ENCODE measurements at places on chromosomes 6 and 20.

- no peak for DNase-seq
Observed at GRCh38 chr6:25834950-25835349, 3.1 kb upstream of the SLC17A1 start.

GRCh38 chr6:72620871-72621290 lies 983 bp upstream of the KCNQ5 start:
- no peak for DNase-seq

DNA sequence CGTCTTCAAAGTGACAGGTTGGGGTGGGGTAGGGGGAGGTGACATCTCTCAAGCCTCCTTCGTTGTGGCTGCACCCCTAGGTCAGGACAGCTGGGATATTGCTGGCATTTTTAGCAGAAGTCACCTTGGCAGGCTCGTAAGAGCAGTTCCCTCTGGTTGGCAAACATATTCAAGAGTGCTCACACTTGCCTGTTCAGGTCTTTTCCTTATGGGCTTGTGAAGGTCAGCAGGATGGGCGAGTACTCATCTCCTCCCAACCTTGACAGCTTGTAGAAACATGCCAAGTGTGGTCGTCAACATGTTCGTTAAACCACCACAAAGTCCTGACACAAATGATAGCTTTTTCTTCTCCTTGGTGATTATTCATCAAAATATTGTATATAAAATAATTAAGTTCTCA lies 113.6 kb downstream of the HDGFL1 start:
- no peak for DNase-seq

- DNase-seq = no peak
Observed at GRCh38 chr6:63530182-63530581, 42.1 kb upstream of the LOC128125822 start.

DNA sequence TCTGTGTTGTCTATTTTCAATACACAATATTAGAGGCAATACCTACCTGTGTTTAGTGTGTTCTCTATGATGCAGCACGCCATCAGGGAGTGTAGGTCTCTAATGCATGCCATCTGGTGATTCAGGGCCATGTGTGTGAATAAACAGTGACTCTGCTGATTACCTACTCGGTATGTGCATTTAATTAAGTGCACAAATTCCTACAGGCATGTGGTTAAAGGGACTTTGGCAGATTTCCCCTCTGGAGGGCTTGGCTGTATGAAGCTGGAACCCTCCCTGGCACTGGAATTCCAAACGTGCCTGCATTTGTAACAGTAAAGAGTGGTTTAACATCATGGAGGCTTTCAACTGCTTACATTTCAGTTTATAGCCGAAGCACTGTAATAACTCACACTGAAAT lies 401.5 kb upstream of the SASH1 start:
- no peak for DNase-seq

DNA sequence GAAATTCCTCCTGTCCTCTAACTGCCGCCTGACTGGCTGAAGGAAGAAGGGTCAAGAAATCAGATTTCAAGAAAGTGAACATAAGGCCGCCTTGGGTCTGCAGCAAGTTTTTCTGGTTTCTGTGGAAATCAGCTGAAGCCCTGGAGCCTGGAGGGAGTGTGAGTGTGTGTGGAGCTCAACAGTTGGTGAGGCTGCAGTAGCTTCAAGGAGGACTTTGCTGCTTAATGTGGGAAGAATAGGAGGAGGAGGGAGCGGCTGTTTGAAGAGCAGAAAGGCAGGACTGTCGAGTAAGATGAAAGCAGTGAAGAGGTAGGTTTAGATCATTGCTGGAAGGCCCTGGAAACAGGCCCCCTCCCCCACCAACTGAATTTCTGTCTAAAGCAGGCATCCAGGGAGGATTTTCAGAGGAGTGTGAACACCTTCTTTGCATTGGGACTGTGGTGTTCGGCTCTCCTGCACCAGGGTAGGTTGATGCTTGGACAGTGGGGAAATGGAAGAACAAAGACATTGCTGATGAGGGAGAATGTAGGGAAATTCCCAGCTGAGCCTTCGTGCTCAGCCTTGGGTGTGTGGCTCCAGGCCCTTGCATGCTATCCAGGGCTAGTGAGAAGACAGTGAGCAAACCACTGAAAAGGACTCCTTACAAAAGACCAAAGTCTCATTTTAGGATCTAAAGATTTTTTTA lies 79.5 kb upstream of the VSTM2L start:
- DNase-seq = no peak

DNA sequence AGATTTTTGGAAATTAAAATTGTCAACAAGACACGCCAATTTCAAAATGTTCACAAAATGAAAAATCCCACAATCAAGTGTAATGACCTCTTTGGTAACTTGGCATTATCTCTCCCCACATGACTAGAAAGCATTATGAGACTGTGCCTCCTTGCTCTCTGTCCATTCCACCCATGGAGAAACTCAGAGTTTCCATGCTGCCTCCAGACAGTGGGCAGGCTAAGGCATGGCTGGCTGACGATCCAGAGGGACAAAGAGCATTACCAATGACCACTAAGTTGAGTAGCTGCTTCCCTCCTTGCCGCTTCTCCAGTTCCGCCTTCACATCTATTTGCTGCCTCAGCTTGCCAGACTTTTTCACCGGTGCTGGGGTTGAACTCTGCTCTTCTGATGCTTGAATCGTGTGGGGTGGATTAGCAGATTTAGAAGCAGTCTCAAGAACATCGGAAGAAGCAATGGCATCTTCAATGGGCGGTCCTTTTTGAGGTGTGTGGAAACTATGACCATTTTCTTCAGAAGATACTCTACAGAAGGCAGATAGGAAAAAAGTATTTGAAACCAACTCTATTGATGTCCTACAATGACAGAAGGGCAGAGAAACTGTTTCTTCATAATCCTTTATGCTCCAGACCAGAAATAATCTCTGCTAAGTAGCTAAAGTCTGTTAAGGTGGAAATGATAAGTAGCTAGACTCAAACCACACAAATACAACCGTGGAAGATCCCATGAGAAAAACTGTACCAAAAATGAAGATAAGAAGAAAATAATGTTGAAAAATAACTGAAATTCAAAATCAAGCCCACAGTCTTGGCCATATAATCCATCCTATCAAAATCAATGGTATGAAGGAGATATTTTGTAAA lies 47.5 kb upstream of the ALDH8A1 start:
- DNase-seq = no peak

DNA sequence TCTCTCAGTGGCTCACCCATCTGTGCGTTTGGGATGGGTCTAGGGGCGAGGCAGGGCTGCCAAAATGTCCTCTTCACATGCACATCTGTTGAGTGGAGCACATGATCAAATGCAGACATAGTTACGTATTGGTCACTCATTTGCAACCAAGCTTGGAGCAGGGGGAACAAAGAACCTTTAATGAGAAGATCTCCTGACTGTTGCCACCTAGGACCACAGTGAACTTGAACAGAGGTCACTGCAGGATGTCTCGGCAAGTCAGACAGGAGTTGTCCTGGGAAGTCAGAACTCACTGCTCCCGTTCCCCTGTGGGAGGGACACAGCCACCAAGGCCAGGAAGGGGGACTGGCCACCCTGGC lies 73.4 kb downstream of the SSR1 start:
- DNase-seq = no peak

- no peak for DNase-seq
Observed at GRCh38 chr20:23161244-23161891, 75.2 kb upstream of the CD93 start.

- no peak for DNase-seq
Observed at GRCh38 chr20:62898970-62899632, 27.2 kb downstream of the DIDO1 start.

GRCh38 chr20:13142143-13142542 lies 78.9 kb upstream of the ISM1 start:
- DNase-seq = no peak

DNA sequence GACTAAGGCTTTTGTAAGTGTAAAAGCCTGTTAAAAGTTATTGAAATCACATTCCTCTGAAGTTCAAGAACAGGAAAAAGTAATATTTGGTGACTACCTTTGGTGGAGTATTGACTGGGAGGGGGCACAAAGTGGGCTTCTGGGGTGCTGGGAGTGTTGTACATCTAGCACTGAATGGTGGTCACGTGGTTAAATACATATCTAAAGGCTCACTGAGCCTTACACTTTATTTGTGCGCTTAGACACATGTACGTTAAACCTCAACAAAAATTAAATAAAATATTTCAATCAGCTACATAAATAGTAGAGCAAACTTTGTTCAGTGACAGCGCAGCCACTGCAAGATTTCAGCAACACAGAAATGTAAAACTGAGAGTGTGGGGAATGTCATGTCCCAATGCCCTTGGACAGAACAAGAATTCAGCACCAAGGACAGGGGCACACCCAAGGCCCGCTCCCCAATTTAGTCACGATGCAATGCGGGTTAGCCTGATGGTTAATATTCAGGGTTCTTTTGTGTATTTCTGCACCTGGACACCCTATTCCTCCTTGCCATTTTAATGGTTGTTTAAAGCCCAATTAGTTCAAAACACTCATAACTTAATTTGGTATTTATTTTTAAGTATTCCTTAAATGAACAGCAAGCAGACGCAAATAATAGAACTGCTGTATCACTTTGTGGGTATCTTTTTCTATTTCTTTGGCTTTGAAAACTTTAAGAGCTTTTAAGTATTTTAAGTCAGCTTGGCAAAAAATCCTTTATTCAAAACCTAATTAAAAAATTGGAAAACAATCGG lies 37.4 kb downstream of the ANGPT4 start:
- DNase-seq = no peak

- no peak for DNase-seq
Observed at GRCh38 chr20:48906221-48906877, 15.2 kb upstream of the ARFGEF2 start.

DNA sequence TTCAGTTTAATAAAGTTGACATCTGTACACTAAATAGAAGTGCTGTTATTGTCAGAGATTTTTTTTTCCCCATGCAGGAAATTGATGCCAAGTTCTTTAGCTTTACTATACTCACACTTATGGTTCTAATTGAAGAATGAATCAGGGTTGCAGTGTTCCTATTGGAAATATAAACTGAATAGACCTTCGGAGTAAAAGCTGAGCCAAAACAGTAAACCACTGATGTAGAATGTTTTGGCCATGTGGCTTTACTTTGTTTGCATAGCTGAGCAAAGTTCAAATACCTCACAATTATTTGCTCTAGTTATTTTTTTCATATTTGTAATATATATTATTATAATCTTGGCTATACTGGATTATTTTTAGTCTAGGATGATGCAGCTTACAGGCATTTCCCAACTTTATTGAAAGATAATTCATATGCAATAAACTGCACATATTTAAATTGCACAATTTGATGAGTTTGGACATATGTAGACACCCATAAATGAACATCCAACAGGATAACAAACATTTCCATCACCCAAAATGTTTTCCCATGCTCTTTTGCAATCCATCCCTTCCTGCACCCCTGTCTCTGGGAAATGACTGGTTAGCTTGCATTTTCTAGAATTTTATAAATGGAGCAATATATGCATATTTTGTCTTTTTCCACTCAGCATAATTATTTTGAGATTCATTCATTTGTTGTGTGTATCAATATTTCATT lies 105.8 kb upstream of the NOX3 start:
- DNase-seq = no peak

- DNase-seq = no peak
Observed at GRCh38 chr20:60518022-60518421, 559.8 kb downstream of the CDH26 start.

GRCh38 chr6:47587493-47587892 lies 109.9 kb downstream of the CD2AP start:
- no peak for DNase-seq

DNA sequence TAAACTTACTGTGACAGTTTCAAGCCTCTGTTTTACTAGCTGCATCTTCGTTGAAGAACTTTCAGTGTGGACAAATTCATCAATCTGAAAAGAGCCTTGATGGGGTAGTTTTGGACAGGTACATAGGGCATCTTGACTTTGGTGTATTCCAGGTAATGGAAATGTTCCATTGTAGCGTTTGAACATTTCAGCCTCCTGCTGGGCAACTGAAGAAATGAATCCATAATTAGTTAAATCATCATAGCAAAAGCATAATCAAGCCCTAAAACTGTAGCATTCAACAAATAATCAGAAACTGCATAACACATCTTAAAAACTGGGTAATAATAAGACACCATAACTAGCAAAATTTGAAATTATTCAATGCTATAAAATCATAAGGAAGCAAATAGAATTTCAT lies 86.2 kb downstream of the AHI1 start:
- no peak for DNase-seq

GRCh38 chr20:31815408-31816188 lies 3.6 kb upstream of the MYLK2 start:
- no peak for DNase-seq

GRCh38 chr6:26309731-26310142 lies 55.3 kb upstream of the BTN3A2 start:
- DNase-seq = no peak

DNA sequence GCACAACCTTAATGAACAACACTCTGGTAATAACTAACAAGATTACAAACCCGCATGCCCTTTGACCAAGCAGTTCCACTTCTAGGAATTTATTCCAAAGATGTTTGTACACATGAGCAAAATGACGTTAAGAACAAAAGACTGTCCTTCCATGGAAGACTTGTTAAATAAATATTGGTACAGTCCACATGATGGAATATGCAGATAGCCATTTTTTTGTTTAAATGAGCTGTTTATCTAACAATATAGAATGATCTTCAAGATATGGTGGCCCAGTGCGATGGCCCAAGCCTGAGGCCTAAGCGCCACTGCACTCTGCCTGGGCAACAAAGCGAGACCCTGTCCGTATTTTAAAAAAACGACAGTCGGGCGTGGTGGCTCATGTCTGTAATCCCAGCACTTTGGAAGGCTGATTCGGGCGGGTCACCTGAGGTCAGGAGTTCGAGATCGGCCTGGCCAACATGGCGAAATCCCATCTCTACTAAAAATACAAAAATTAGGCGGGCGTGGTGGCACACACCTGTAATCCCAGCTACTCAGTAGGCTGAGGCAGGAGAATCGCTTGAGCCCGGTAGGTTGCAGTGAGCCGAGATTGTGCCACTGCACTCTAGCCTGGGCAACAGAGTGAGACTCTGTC lies 7.4 kb upstream of the AHCY start:
- DNase-seq = no peak

DNA sequence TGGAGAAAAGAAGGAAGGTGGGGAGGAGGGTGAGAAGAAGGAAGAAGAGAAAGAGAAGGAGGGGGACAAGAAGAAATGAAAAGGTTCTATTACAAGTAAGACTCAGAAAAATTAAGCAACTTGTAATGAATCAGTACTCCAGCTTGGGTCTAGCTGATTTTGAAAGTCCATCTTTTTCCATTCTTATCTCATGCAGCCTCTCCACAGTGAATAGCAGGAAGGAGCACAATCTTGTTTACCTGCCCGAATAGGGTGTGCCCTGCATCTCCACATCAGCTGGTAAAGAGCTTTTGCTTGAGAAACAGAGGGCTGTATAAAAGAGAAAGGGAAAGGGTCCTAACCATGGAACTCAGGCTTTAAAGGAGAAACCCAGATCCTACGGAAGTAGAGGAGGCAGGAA lies 348.8 kb downstream of the TPBG start:
- no peak for DNase-seq
